ENCODE measurements at places on chromosomes 5 and 9.

DNA sequence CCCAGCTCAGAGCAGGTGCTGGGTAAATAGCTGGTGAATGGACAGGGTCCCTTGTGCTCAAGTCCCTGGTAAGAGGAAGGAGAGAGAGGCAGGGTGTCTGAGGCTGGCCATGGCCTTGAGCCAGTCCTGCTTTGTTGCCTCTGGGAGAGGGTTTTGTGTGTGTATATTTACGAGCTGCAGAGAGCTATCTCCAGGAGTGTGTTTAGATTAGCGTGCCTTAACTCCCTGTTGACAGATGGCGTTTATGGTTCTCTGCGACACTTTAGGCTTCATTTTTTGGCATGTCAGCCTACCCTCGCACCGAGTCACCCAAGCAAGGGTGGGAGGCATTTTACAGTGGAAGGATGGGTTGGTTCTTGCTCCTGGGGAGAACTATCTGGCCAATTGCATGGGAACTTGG lies 22.2 kb downstream of the HMCN2 start:
- DNase-seq = no peak

- no peak for DNase-seq
Measured at GRCh38 chr9:114033397-114034103, 44.5 kb downstream of the AMBP start.

DNA sequence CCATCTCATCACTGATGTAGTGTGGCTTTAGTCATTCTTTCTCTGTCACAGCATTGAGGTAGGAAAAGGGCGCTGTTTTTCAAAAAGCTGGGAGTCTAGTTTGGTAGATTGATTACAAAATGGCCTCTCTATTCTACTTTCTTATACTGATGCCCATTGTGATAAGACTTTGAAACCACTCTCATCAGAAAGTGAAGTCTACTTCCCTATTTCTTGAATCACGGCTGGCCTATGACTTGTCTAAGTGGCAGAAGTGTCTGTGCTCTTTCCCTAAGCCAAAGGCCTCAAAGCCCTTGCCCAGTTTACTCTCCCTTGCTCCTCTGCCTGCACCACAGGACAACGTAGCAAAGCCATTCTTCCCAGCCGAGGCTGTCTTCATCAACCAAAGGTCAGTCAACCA lies 83.0 kb upstream of the IL33 start:
- no peak for DNase-seq

DNA sequence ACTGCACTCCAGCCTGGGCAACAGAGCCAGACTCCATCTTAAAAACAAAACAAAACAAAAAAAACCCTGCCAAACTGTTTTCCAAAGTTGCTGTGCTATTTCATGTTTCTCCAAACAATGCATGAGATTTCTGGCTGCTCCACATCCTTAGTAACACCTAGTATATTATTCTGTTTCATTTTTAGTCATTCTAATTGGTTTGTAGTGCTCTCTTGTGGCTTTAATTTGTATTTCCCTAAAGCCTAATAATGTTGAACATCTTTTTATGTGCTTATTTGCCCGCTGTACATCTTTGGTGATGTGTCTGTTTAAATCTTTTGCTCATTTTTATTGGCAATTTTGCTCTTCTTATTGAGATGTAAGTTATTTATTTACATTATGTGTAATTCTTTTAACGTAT lies 18.4 kb upstream of the TTC1 start:
- no peak for DNase-seq

DNA sequence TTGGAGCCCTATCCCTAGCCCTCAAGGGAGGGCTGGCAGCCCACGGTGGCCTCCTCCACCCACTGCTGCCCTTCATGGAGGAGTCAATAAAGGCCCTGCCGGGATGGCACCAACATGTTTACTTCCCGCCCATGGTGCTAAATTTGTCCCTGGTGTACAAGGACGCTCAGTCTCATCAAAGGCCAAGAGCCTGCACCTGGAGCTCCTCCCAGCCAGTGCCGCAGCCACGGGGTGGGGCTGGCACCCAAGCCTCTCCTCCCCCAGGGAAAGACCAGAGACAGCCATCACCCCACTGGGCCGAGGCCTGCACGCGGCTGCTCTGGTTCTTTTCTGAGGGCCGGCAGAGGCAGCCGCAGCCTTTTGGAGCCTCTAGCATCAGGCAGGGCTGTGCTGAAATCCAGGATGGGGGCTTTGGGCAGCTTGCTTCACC lies 34.8 kb upstream of the RXRA start:
- DNase-seq = no peak

DNA sequence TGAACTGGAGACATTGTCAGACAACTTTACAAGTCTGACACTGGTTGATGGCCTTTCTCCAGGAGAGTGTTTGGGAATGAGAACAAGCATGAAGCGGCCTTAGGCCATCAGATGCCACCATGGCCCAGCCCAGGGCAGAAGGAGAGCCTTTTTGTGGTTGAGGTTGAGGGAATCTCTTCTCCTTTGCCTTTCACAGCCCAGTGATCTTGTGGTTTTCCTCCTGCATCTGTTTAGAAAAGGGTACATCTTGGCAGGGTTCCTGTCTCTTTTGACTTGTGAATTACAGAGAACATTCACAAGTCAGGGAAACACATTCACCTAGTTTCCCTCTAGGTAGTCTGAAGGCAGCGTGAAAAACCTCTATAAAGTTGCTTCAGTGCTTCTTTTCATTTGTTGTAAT lies 27.5 kb downstream of the DMRT2 start:
- DNase-seq = no peak

DNA sequence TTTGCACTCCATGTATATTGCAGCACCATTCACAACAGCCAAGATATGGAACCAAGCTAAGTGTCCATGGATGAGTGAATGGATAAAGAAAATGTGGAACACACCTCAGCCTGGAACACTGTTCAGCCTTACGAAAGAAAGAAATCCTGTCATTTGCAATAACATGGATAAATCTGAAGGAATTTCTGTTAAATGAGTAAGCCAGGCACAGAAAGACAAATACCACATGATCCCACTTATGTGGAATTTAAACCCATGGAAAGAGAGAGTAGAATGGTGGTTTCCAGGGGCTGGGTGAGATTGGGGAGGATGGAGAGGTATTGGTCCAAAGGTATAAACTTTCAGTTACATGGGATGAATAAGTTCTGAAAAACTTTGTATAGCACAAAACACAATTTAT lies 228.9 kb upstream of the CD180 start:
- DNase-seq = no peak

GRCh38 chr9:4117835-4118610 lies 181.8 kb downstream of the GLIS3 start:
- peak; percentile 13 for DNase-seq

DNA sequence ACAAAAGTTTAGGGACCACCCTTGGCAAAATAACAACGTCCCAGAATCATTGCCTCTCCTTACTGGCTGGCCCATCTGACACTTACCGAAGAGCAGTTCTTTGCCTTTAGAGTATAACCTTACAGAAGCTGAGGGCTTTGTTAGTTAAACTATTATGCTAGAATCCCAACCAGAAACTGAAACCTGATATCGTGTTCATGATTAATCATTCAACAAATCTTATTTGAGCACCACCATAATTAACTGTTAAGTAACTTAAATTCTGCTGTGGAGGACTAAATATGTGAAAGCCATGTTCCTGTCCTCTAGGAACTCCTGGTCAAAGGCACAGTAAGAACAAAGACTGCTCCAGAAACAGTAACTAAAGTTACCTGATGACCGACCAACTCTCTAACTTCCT lies 104.9 kb downstream of the ARL15 start:
- DNase-seq = no peak

DNA sequence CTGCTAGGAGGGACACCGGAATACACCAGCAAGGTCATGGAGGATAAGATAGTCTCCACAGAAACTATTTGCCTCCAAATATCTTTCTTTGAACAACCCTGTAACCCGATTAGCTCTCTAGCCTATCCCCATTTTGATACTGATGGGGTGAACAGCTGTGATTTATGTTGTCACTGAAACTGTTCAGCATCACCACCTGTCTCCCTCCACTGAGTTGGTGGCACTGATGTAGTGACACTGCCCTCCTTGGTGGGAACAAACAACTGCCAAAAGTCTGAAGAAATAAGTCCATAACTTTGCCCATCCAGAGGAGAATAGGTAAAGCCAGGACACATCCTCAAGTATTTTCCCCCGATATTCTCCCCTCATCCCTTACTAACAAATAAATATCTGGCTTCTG lies 24.3 kb upstream of the KCNV2 start:
- no peak for DNase-seq

GRCh38 chr9:36142510-36143244 lies 6.1 kb downstream of the GLIPR2 start:
- DNase-seq = peak; percentile 94

- peak; percentile 68 for DNase-seq
Measured at GRCh38 chr5:119743927-119744326, 114.6 kb downstream of the FAM170A start.

DNA sequence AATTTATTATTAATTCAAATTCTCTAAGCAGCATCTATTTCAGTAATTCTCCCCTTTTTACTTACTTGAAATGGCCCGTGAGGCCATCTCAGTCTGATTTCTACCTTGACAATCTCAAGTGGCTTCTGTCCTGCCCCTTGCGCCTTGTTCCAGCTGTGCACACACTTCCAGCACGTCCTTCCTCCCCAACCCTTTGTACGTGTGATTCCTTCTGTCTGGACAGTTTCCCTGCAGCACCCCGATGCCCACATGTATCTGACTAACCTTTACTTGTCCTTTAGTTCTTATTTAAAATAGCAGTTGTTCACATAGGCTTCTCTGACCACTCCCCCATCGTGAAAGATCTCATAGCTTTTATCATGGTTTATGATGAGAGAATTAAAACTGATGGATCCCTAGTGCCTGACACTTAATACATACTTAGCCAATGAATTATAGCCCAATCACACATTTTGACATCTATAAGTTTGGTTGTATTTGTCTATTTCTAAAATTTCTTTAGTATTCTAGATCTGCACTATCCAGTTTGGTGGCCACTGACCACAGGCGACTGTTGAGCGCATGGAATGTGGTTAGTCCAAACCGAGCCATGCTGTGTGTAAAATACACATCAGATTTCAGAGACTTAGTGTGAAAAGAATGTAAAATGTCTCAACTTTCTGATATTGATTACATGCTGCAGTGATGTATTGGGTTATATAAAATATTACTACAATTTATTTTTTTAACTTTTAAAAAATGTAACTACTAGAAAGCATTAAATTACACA lies 14.3 kb downstream of the ZBTB34 start:
- DNase-seq = no peak

DNA sequence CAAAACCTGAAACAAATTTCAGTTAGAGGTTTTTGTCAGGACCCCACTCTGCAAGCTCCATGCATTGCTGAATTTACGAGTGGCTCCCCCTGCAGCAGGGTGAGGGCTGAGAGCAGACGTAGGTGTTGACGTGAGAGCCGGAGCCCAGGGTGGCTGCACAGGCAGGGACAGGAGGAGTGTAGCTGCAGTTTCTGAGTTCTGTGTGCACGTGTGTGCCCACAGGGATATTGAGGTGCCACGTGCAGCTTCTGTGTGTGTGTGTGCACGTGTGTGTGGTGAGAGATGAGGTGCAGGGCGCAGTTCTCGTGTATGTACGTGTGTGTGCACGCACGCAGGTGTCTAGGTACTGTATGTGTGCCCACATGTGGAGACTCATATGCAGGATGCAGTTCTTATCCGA lies 14.6 kb downstream of the PLEKHG4B start:
- DNase-seq = no peak

DNA sequence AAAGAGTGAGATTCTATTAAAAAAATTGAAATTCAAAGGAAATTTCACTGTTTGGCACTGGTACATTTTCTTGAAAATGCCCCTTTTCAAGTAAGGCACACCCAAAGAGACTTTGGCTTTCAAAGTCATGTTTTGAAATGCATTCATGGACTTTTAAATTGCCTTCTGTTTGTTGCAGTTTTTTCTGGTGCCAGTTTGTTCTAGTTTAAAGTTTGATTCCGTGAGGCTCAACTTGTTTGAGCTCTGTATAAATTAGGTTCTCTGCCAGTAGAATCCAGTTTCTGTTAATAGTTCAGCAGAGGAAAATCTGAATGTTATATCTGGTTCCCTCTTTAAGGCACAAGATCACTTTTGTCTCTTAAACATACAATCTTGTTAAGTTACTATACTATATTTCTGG lies 16.4 kb downstream of the ATP6V0E1 start:
- DNase-seq = no peak

DNA sequence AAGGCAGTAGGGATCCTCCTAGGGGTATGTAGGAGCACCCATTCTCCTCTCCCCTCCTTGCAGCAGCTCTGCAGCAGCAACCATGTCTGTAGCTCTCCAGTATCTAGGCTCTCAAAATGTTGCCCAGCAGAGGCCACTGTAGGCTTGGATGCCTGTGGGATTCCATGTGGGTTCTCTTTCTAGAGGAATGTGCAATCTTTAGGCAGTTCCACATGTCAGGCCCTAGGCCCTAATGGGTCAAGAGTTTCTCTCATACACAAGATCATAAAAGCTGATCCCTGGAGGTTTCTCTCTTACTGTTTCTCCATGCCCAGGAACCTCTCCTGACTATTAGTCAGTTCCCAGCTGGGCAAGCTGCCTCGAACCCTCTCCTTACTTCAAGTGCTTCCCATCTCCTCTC lies 215.8 kb downstream of the FRMD3 start:
- no peak for DNase-seq

GRCh38 chr5:138179277-138179857 lies 455 bp downstream of the KIF20A start:
- peak; percentile 26 for DNase-seq

DNA sequence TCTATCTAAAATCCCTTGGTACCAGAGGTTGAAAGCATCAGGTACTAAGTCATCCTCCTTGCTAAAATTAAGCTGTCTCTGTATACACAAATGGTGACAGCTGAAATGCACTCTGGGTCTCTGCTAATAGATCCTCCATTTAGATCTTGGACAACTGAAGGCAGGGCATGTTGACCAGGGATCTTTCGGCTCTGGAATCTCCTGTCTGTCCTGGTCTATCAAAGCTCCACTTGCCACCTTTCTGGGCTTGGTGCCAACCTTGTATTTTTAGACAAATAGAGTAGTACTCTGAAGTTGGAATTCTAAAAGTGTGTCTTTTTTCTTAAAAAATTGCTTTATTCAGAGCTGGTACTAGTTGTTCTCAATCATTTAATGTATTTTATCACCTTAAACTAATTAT lies 135.2 kb upstream of the HMHB1 start:
- no peak for DNase-seq

GRCh38 chr5:72300590-72301339 lies 19.3 kb downstream of the MRPS27 start:
- DNase-seq = peak; percentile 42

DNA sequence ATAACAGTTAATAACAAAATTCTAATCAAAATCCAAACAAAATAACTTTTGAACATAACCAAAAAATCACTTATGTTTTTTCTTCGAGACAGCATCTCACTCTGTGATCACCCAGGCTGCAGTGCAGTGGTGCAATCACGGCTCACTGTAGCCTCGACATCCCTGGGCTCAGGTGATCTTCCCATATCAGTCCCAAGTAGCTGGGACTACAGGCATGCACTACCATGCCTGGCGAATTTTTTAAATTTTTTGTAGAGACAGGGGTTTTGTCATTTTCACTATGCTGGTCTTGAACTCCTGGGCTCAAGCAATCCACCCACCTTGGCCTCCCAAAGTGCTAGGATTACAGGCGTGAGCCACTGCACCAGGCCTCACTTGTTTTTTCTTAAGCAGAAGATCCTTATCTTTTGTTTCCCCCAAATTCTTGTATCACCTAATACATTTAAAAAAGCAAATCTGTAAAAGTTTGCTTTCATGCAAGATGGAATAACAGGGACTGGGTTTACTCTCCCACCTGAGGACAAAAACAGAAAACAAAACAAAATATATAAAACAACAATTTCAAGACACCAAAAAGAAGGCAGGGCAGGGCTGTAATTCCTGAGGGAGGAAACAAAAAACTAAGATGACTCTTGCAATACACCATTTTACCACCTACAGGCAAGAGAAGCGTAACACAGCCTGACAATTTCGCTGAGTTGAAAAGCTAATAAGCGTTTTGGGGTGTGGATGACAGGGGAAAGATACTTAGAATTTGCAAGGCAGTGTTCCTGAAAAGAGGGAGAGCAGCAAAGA lies 71.4 kb downstream of the RAPGEF6 start:
- DNase-seq = no peak

Measured in hematopoietic multipotent progenitor cell treated with erythropoietin and hydrocortisone succinate and interleukin-3 and kit ligand, for 8 days (in vitro differentiated cells).